ENCODE measurements at places on chromosomes 2 and 18.

DNA sequence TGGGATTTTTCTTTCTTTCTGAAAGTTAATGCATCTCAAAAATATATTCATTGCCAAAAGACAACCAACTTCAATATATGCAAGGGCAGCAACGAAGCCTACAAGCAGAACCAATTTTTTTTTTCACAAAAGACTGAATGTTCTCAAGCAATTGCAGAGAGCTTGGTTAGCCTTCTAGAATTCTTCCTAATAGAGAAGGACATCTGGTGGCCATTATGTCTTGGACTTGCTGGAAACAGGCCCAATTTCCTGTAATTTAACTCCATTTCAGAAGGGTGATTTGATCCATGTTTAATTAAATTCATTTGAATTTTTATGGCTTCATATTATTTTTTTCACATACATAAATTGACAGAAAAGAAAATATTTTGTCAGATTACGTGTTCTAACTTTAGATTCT is 208.0 kb downstream of the TPGS2 start:
- no peak for DNase-seq
- H3K27me3 ChIP-seq = no peaks in the 10 kb centered on the region
- H3K4me1 ChIP-seq = no peaks in the 10 kb centered on the region
- no peak overlapping the region for H3K27ac ChIP-seq
- H3K36me3 ChIP-seq = no peaks in the 10 kb centered on the region
- no peak overlapping the region for H3K4me3 ChIP-seq

DNA sequence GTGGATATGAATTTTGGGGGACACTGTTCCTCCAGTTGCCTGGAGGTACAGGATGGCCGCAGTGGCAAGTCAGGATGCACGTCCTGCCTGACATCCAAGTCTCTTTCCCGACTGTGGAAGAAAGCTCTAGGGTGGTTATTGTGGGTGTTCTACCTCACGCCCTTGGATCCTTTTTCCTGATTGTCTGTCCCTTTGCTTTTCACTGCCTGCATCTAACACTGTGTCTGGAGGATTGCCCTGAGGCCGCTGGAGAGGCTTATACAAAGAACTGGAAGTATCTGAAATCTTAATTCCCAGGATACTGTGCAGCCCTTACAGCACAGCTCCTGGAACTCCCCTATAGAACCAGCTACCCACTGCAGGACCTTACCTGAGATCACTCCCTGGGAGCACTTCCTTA is 250.5 kb downstream of the TFCP2L1 start:
- no peak overlapping the region for H3K4me3 ChIP-seq
- H3K27ac ChIP-seq = no peak overlapping the region
- H3K36me3 ChIP-seq = no peaks in the 10 kb centered on the region
- H3K27me3 ChIP-seq = 0 out of 2 replicates have a peak, but pooled peaks cover 3% of the 10 kb centered on the region
- H3K4me1 ChIP-seq = peaks cover 9% of the 10 kb centered on the region
- DNase-seq = no peak

DNA sequence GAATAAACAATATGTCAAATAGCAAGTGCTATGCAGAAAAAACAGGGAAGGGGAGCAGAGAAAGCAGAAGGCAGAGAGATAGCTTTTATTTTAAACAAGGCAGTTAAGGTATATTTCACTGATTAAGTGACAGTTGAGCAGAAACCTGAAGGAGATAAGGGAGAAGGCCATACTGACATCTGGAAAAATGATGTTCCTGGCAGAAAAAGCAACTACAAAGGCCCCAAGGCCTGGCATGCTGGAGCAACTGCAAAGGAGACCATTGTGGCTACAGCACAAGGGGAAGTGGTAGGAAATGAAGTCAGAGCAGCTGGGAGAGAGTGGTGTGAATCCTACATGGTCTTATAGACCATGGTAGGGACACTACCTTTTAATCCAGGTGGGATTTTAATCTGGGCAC is 8.9 kb upstream of the PCBP1 start:
- H3K36me3 ChIP-seq = peaks cover 58% of the 10 kb centered on the region
- DNase-seq = no peak
- H3K27ac ChIP-seq = no peak overlapping the region
- no peak overlapping the region for H3K4me3 ChIP-seq

GRCh38 chr2:195414537-195415100 is 242.4 kb upstream of the SLC39A10 start:
- DNase-seq = no peak
- H3K36me3 ChIP-seq = no peaks in the 10 kb centered on the region
- no peak overlapping the region for H3K27ac ChIP-seq
- no peaks in the 10 kb centered on the region for H3K4me1 ChIP-seq

GRCh38 chr2:164771897-164772296 is 69.7 kb downstream of the COBLL1 start:
- no peak overlapping the region for H3K27ac ChIP-seq
- H3K4me1 ChIP-seq = peaks cover 8% of the 10 kb centered on the region
- no peaks in the 10 kb centered on the region for H3K27me3 ChIP-seq
- no peak for DNase-seq
- no peak overlapping the region for H3K4me3 ChIP-seq
